Thymus (tissue), 14 donors: ENCODE measurements at places on chromosomes 1 and 21. TPM values are rescaled to one million over a fixed set of nuclear protein-coding genes. Genes with fewer than 3 reads are reported as not detected.
A peak's percentile ranks its signal among the peaks of the same experiment; 100 is the strongest.

CRP gene
- 0.05 TPM for total RNA-seq

TMEM269 gene
- total RNA-seq: 0.05 TPM

NR1I3 gene
- not detected for total RNA-seq

PIGV gene
- total RNA-seq: 9.4 TPM

SH3D21 gene
- total RNA-seq: 1.3 TPM

BLACAT1 gene
- 0.05 TPM for total RNA-seq

CBR3 gene
- 1.5 TPM for total RNA-seq

GRCh38 chr1:34167389-34167788 lies 2.4 kb upstream of the CSMD2 start:
- no peak overlapping the region for H3K4me3 ChIP-seq
- H3K27me3 ChIP-seq: peaks cover 70% of the 10 kb centered on the region
- DNase-seq: no peak
- no peaks in the 10 kb centered on the region for H3K4me1 ChIP-seq
- H3K27ac ChIP-seq: no peak overlapping the region

DNA sequence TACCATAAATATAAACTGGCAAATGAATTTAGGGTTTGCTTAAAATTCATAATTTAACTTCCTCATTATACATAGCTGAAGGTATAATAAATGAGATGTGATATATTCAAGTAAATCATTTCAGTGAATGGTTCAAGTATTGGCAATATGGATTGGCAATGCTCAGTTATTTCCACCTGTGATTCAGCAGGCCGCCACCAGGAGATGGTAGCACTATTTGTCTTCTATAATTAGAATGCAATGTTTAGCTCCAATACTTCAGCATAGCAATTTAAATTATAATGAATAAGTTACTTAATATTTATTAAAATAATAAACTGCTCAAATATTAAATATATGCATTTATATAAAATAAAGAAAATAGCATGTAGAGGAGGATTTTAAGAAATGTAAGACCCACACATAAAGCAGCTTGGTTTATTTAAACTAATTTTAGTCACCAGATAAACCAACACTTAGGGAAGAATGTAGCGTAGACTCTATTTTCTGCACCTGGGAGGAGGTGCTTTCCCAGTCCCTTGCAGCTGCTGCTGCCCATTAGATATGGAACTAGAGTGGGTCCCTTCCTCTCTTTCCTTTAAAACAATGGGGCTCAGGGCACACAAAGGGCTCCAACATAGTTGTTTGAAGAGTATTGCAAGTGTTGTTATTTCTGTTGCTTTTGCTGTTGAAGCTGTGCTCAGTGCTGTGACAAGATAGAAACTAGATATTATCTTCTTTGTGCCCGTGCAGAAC lies 62.1 kb downstream of the PLPPR4 start:
- no peak for DNase-seq
- H3K4me3 ChIP-seq: no peak overlapping the region
- no peaks in the 10 kb centered on the region for H3K27me3 ChIP-seq

DNA sequence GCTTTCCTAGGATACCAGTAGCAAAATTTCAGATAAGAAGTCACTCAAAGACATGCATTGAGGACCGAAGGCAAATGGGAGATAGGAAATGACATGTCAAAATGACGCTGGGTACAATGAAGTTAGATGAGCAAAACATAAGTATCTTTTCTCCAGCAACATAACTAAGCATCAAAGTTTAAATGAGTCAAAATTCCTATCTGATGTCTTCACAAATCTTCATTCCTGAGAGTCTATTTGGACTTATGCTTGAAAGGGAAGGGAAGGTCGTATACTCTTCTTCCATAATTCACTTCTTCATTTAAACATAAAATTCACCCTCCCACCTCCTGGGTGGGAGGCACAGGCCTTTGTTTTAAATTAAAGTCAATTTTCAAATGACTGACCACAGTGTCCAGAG lies 4.1 kb upstream of the TMEM81 start:
- H3K27ac ChIP-seq: no peak overlapping the region

DNA sequence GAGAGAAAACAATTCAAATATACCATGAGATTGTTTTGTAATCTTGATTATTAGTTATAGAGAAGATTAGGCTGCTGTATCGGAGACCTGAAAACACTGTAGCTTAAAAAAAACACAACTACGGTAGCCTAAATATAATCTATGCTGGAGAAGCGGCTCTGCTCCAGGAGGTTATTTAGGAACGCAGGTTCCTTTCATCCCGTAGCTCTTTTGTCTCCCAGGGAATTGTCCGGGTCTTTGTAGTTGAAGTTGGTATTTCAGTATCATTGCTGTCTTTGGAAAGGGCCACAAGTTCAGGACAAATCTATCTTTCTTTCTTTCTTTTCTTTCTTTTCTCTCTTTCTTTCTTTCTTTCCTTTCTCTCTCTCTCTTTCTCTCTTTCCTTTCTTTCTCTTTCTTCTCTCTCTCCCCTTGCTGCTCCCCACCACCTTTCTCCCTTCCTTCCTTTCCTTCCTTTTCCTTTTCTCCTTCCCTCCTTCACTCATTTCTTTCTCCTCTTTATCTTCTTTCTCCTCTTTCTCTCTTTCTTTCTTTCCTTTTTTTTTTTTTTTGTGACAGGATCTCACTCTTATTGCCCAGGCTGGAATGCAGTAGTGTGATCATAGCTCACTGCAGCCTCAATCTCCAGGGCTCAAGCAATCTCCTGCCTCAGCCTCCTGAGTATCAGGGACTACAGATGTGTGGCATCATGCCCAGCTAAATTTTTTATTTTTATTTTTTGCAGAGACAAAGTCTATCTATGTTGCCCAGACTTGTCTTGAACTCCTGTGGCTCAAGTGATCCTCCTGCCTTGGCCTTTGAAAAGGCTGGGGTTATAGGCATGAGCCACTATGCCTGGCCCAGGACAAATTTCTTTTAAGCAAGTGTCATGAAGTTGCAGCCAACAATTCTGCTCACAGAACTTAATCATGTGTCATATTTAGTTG lies 10.9 kb upstream of the NFIA start:
- no peaks in the 10 kb centered on the region for H3K27me3 ChIP-seq
- no peak overlapping the region for H3K4me3 ChIP-seq
- DNase-seq: no peak

- DNase-seq: no peak
- H3K27me3 ChIP-seq: no peaks in the 10 kb centered on the region
- no peaks in the 10 kb centered on the region for H3K4me1 ChIP-seq
- H3K36me3 ChIP-seq: no peaks in the 10 kb centered on the region
- no peak overlapping the region for H3K4me3 ChIP-seq
Measured at GRCh38 chr1:222275001-222275728, 272.7 kb downstream of the HHIPL2 start.

DNA sequence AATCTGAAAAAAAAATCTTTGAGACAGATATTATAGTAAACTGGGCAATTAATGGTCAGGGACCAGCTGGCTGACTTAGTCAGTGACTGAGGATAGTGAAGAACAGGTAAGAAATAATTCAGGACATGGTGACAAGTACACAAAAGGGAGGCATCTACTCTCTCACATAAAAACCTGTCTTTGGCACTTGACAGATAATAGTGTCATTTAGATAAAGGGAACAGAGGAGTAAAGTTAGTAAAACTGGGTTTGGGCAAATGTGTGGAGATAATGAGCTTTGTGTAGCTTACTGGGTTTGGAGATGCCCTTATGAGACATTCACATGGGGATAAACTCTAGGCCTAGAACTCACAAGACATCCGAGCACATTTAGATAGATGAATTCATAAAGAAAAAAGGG lies 4.0 kb downstream of the SSX2IP start:
- peaks cover 26% of the 10 kb centered on the region for H3K4me1 ChIP-seq
- H3K4me3 ChIP-seq: no peak overlapping the region
- H3K36me3 ChIP-seq: no peaks in the 10 kb centered on the region

- H3K4me3 ChIP-seq: peak overlapping the region; percentile 100
- no peak for DNase-seq
- H3K4me1 ChIP-seq: peaks cover 11% of the 10 kb centered on the region
- peak overlapping the region; percentile 97 for H3K27ac ChIP-seq
Measured at GRCh38 chr1:25232866-25233784, 823 bp upstream of the SYF2 start.

- H3K36me3 ChIP-seq: no peaks in the 10 kb centered on the region
- no peak overlapping the region for H3K4me3 ChIP-seq
- no peak overlapping the region for H3K27ac ChIP-seq
- no peaks in the 10 kb centered on the region for H3K4me1 ChIP-seq
- no peaks in the 10 kb centered on the region for H3K27me3 ChIP-seq
- no peak for DNase-seq
Measured at GRCh38 chr1:244674446-244674845, 21.5 kb downstream of the DESI2 start.

GRCh38 chr1:248593226-248593625 lies 4.3 kb downstream of the OR2T10 start:
- no peaks in the 10 kb centered on the region for H3K4me1 ChIP-seq
- no peak overlapping the region for H3K27ac ChIP-seq
- no peak for DNase-seq
- no peaks in the 10 kb centered on the region for H3K36me3 ChIP-seq

- H3K27ac ChIP-seq: no peak overlapping the region
- peaks cover 3% of the 10 kb centered on the region for H3K4me1 ChIP-seq
- H3K36me3 ChIP-seq: peaks cover 4% of the 10 kb centered on the region
- H3K27me3 ChIP-seq: no peaks in the 10 kb centered on the region
- H3K4me3 ChIP-seq: no peak overlapping the region
- DNase-seq: no peak
Measured at GRCh38 chr1:12490532-12491142, 127.4 kb downstream of the DHRS3 start.

DNA sequence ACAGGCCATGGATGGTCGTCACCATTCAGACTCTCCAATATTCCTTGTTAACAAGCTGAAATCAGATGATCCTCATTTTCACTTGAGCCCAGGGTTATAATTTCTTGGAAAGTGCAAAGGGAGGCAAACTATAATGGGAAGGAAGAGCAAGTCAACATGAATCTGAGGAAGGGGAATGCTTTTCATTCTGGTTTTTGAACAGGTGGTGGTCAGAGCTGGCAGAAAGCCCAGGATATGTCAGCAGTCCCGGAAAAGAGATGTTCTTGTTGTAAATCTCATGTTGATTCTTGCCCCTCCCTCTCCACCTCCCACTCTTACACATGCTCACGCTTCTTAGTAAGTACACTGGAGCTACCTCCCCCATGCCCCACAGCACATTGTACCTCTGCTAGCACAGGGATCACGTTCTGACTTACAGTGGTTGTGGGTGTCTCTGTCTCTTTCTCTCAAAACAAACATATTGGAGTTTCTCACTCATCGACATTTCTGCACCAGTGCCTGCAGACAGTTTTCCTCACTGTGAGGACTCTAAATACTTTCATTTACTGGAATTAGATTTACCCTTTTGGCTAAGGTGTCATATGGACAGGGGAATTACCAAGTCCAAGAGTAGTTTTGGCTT lies 77.6 kb downstream of the XCL2 start:
- DNase-seq: peak; percentile 49
- peak overlapping the region; percentile 52 for H3K27ac ChIP-seq
- no peak overlapping the region for H3K4me3 ChIP-seq
- no peaks in the 10 kb centered on the region for H3K36me3 ChIP-seq

- no peak overlapping the region for H3K4me3 ChIP-seq
- no peak overlapping the region for H3K27ac ChIP-seq
- H3K4me1 ChIP-seq: no peaks in the 10 kb centered on the region
Measured at GRCh38 chr1:153510984-153511410, 24.8 kb downstream of the S100A6 start.

DNA sequence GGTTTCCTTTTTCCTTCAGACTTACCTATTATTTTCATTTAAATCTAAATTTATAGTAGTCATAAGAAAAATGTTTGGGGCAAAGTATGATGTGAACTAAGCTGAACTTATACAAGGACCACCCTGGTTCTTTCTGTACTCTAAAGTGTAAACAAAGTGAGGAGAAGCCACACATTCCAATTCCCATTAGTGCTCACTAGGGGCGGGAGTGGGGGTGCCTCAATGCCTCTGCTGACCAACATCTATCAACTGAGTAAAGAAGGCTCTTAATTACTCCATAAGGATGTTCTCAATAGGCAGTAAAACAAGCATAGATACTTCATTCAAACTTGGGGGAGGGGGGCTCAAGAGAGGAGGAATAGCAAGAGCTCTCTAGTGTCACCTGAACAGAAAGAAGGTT lies 151.7 kb downstream of the CDC42BPA start:
- DNase-seq: no peak
- no peaks in the 10 kb centered on the region for H3K27me3 ChIP-seq
- H3K27ac ChIP-seq: no peak overlapping the region
- H3K4me1 ChIP-seq: no peaks in the 10 kb centered on the region

DNA sequence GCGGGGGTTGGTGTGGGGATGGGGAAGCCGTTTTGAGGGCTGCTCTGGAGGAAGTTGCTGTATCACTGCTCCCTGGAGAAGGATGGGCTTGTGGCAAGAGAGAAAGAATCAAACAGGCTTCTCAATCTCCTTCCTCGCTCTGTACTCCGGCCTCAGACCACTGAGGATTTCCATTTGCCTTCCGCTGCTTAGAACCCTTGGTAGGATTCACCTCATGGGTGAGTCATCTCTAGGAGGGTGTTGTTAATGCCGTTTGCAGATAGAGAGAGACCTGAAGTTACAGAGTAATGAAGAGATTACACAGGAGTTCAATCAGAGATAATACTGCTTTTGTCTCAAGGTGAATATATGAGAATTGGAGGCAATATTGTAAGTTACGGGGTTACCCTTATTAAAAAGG lies 15.3 kb downstream of the SLC35F3 start:
- no peaks in the 10 kb centered on the region for H3K27me3 ChIP-seq
- DNase-seq: no peak
- H3K27ac ChIP-seq: no peak overlapping the region
- H3K4me1 ChIP-seq: no peaks in the 10 kb centered on the region
- H3K4me3 ChIP-seq: no peak overlapping the region
- H3K36me3 ChIP-seq: no peaks in the 10 kb centered on the region

DNA sequence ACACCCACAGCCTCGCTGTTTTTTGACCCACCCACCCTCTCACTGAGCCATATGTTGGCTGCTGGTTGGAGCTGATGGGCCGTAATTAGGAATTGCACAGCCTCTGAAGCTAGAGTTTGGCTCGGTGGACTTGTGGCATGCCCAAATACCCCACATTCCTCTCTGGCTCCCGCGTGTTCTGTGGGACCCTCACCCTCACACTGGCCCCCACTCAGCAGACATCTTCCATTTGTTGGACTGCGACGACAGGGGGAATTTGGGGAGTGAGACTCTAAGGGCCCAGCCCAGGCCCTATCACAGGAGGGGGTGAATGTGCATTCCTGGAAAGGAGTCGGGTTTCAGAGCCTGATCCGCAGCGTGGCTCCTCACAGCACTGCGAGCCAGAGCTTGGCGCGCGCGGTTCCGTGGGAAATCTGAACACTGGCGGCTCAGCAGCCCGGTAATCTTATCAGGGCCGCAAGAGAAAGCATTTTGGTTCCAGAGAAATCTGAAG lies 5.2 kb downstream of the RCSD1 start:
- no peak overlapping the region for H3K27ac ChIP-seq
- no peak overlapping the region for H3K4me3 ChIP-seq
- DNase-seq: no peak
- peaks cover 71% of the 10 kb centered on the region for H3K4me1 ChIP-seq

- DNase-seq: no peak
- H3K36me3 ChIP-seq: no peaks in the 10 kb centered on the region
- H3K27ac ChIP-seq: no peak overlapping the region
- no peaks in the 10 kb centered on the region for H3K4me1 ChIP-seq
- H3K27me3 ChIP-seq: no peaks in the 10 kb centered on the region
Measured at GRCh38 chr1:233367057-233367803, 39.7 kb downstream of the MAP3K21 start.
